ENCODE measurements at places on chromosomes 11 and 22.

- DNase-seq, result no peak
Observed at GRCh38 chr22:30351226-30351625, 5.5 kb downstream of the SF3A1 start.

DNA sequence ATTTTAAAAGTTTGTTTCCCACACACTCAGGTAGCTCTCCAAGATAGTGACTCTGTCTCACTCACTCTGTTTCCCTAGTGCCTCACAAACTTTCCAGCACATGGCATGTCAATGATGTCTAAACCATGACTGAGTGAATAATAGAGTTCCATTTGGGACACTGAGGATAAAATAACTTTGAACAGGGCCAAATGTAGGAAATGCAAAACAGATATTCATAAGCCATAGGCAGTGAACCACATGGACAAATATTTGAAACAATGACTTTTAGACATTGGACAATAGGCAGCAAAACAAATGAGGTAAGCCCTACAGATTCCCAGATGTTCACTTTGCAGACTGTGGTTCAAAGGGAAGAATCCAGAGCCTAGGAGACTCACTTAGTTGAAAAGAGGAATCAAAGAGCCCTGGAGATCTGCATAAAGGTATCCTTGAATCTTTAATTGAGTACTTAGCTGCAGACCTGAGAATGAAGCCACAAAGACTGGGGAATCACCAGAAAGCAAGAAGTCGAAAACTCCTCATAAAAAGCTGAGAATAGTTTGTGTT is 173.3 kb downstream of the FAM76B start:
- DNase-seq, result no peak

GRCh38 chr11:36146437-36146836 is 142.8 kb downstream of the COMMD9 start:
- no peak for DNase-seq

- DNase-seq, result peak; percentile 16
Observed at GRCh38 chr11:117230286-117230961, 1.4 kb downstream of the PCSK7 start.

DNA sequence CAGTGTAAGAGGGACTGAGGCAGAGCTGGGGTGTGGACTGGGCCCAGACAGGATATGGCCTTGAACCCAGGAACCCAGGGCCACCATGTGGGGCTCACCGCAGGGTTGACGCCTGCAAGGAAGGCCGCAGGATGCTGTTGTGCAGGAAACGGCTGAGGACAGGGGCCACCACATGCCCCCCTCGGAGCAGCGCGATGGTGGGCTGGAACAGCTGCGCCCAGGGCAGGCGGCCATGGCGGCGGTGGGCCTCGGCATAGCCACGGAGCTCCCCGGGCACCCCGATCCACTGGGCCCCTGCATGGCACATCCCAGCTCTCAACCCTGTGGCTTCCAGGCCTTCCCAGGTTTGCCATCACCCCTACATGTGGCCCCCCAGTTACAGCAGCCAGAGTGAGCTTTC is 12.2 kb downstream of the GGT5 start:
- DNase-seq, result no peak

DNA sequence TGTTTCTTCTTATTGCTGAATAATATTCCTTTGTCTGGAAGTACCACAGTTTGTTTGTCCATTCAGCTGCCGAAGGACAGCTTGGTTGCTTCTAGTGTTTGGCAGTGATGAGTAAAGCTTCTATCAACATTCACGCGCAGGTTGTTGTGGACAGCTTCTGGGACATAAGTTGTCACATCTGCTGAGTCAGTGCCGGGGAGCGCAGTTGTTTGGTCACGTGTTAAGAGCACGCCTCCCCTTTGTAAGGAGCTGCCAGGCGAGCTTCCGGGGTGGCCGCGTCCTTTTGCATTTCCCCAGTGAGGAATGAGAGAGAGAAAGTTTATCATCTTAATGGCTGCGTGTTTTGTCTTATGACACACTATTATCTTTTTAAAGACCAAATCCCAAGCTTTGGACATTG is 30.3 kb downstream of the SAMM50 start:
- DNase-seq, result no peak

DNA sequence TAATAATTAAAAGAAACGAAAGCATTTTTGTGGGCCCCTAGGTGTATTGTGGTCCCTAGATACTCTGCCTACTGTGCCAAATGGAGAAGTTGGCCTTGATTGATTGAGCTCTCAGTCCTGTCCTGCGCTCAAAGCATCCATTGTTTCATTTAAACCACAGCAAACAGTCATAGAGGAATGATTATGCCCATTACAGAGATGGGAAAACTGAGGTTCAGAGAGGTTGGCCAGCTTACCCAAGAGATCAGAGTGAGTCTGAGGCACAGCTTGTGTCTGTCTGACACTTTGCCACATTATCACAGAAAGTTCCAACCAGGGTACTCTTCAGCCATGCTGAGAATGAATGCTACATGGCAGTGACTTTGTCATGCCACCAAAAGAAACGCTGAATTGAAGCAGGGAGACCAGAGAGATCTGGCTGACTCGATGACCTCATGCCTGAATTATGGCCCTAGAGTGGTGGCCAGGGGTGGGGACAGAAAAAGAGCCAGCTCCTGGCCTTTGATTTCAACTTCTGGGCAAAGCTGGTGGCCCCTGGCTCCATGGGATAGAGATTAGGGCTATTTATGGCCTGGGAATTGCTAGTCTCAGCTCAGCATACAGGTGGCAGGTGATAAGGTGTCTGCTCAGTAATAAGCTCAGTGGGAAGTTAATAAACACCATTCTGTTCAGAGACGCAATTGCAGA is 180.5 kb downstream of the MIAT start:
- DNase-seq, result no peak

DNA sequence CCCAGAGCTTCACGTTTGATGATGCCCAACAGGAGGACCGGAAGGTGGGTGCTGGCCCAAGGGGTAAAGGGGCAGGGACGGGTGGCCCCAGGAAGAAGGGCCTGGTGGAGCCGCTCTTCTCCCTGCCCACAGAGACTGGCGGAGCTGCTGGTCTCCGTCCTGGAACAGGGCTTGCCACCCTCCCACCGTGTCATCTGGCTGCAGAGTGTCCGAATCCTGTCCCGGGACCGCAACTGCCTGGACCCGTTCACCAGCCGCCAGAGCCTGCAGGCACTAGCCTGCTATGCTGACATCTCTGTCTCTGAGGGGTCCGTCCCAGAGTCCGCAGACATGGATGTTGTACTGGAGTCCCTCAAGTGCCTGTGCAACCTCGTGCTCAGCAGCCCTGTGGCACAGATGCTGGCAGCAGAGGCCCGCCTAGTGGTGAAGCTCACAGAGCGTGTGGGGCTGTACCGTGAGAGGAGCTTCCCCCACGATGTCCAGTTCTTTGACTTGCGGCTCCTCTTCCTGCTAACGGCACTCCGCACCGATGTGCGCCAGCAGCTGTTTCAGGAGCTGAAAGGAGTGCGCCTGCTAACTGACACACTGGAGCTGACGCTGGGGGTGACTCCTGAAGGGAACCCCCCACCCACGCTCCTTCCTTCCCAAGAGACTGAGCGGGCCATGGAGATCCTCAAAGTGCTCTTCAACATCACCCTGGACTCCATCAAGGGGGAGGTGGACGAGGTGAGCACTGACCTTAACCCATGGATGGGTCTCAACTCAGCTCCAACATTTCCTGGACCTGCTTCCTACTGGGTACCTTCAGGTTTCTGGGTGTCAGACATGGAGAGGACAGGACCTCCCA is 2.0 kb downstream of the RIC8A start:
- DNase-seq, result no peak

GRCh38 chr22:40637183-40638150 is 948 bp upstream of the MRTFA start:
- no peak for DNase-seq

All from RWPE2 (cell line).